ENCODE measurements at places on chromosomes 4 and X.

- DNase-seq = peak; percentile 77
Measured at GRCh38 chrX:53288189-53288588, 6.8 kb upstream of the IQSEC2 start.

- DNase-seq = no peak
Measured at GRCh38 chrX:48278958-48279357, 23.8 kb downstream of the SSX1 start.

DNA sequence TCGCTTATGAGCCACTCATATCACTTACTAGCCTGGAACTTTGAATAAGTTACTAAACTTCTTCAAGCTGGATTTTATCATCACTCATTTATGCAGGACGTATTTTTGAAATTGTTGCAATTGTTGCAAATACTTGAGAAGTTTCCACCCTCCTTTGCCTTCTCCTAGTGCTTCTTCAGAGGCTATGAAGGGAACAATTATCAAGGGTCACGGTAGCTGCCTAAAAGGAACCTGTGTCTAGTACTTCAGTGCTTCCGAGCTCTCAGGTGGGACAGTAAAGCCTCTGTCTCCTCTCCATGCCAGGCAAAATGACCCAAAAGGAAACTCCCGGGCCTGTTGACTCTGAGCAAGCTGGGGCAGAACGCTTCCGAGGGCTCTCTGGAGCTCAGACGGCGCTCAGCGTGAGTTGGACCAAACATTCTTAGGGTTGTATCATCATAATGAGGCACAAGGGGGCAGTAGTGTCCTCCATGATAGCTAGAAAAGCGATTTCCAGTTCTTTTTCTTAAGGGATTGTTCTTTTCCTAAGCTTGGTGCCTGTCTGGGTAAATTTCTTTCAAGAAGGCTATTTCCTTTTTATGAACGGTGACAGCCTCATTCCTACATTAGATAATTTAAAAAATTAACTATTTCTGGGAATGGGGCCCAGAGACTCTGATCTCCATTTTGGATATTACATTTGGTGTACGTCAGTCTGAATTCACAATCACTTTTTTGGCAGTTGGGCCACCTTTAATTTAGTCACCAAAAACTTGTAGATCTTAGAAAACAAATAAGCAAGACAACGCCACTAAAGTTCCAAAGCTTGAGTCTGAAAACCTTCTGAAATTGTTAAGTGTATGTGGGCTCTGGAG, 73.1 kb downstream of the PACRGL start:
- no peak for DNase-seq

DNA sequence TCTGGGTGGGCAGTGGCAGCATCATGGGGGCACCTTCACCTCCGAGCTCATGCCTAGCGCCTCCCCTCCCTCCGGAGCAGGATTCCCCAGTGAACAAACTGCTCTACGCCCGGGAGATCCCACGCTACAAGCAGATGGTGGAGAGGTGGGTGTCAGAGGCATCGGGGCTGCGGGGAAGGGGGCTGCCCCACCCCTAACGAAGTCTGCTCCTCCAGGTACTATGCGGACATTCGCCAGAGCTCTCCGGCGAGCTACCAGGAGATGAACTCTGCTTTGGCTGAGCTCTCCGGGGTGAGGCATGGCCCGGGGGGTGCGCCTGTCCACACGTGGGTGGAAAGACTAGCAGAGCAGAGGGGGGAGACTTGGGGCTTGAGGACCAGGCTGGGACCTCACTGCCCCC, 2.7 kb upstream of the SRPK3 start:
- DNase-seq = peak; percentile 11

DNA sequence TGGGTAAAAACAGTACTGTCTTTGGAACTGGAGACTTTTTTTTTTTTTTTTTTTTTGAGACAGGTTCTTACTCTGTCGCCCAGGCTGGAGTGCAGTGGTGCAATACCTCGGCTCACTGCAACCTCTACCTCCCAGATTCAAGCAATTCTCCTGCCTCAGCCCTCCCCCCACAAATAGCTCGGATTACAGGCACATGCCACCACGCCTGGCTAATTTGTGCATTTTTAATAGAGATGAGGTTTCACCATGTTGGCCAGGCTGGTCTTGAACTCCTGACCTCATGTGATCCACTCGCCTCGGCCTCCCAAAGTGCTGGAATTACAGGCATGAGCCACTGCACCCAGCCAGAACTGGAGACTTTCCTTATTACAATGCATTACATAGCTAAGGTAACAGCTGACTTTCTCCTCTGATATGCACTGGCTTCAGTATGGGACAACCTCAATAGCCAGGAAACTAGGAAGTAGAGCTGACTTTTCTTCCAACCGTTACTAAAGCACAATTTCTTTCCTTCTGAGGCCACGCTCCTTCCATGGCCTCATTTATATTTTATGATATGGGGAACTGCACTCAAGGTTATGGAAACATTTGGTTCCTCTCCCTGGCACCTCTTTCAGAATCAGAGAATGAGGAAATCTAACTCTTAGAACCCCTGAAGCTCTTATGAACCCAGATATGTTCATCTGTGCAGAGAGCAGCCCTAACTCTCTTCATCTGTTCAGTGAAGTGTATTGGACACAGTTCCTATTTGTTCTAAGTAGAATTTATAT, 53.5 kb upstream of the FAM9B start:
- no peak for DNase-seq

- no peak for DNase-seq
Measured at GRCh38 chr4:151804821-151805220, 44.0 kb upstream of the GATB start.

DNA sequence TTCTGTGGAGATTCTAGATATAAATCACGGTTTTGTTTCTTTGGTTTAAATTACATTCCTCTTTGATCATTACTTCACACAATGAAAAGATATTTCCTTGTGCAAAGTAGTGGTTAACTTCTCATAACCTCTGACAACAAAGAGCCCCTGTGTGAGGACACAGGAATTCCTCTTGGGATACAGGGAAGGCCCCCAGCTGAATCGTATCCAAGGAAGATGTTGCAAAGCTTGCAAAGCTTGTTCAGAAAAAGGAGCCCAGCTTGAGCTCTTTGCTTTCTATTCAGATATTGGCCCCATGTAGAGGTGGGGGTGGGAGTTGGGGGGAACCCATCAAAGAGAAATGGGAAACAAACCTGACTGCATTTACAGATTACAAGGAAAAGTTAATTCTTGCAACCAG, 145.7 kb downstream of the RELL1 start:
- DNase-seq = no peak

- DNase-seq = no peak
Measured at GRCh38 chrX:67044029-67044653, 405.3 kb upstream of the EDA2R start.

- DNase-seq = no peak
Measured at GRCh38 chr4:127641524-127641923, 8.8 kb downstream of the INTU start.

DNA sequence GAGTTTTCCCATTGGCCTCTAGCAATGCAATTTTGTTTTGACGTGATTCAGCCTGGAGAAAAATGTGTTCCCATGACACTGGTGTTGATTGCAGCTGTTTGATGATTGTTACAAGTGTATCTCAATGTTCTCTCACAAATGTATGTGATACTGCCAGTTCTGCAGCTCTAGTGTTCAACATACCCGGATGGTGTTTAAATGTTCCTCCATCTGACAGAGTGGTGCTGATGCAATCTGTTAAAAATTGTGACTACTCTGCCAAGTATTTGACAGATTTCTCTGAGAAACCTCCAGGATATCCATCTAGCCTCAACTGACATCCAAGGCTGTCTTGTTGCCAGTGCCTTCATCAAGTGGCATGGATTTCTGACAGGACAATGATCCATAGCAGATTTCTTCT, 657.2 kb upstream of the DIAPH2 start:
- no peak for DNase-seq

- DNase-seq = no peak
Measured at GRCh38 chr4:129014566-129015509, 78.5 kb downstream of the SCLT1 start.

- DNase-seq = no peak
Measured at GRCh38 chrX:47808904-47809788, 27.6 kb upstream of the ZNF81 start.

GRCh38 chr4:24978291-24979075, 52.3 kb downstream of the LGI2 start:
- no peak for DNase-seq

GRCh38 chr4:144734522-144734921, 88.6 kb downstream of the HHIP start:
- DNase-seq = no peak

GRCh38 chrX:66717926-66718325, 79.0 kb upstream of the EDA2R start:
- DNase-seq = no peak

- DNase-seq = peak; percentile 77
Measured at GRCh38 chr4:183797445-183798300, 107.4 kb upstream of the STOX2 start.

- no peak for DNase-seq
Measured at GRCh38 chr4:119748853-119749252, 120.2 kb upstream of the PDE5A start.

DNA sequence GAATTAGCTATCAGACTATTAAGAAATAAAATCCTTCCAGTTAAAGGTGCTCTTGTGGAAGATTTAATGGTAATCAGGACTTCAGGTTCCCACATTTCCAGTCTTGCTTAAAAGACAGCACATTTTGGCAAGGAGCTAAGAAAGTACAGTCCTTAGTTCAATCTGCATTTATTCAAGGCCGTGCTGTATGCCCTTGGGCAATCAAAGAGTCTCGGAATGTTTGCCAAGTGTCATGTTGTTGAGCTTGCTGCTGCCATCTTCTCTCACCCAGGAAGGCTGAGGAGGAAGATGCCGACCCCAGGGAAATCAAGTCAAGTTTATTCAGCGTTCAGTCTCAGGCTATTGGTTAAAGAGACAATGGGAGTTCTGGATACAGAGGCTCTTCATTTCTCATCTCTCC, 388.1 kb upstream of the IGFBP7 start:
- DNase-seq = no peak

- DNase-seq = no peak
Measured at GRCh38 chr4:37279894-37280592, 35.5 kb downstream of the NWD2 start.

GRCh38 chrX:19954335-19955096, 36.3 kb downstream of the BCLAF3 start:
- DNase-seq = no peak

DNA sequence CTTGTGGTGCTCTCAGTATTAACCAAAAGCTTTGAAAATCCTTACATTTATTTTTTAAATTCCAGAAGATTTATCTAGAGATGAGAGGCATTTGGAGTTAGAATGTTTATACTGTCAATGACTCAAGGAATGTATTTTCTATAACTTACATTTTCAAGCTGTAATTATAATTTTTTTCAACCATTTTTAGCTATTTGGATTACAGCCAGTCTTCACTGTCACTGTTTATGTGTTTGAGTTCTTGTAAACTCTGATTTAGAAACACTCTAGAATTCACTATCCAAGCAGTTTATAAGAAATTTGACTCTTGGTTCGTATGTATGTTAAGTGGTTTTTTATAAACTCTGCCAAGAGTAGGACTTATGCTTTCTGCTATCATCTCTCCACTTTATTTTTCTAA, 36.7 kb upstream of the GUCY1A1 start:
- DNase-seq = no peak

- peak; percentile 70 for DNase-seq
Measured at GRCh38 chr4:1233641-1234308, 15.2 kb downstream of the CTBP1 start.

- no peak for DNase-seq
Measured at GRCh38 chr4:146299607-146300006, 85.3 kb downstream of the REELD1 start.

GRCh38 chrX:123835661-123836371, 24.0 kb upstream of the XIAP start:
- no peak for DNase-seq

GRCh38 chrX:136390921-136391320, 90.2 kb downstream of the ADGRG4 start:
- no peak for DNase-seq

DNA sequence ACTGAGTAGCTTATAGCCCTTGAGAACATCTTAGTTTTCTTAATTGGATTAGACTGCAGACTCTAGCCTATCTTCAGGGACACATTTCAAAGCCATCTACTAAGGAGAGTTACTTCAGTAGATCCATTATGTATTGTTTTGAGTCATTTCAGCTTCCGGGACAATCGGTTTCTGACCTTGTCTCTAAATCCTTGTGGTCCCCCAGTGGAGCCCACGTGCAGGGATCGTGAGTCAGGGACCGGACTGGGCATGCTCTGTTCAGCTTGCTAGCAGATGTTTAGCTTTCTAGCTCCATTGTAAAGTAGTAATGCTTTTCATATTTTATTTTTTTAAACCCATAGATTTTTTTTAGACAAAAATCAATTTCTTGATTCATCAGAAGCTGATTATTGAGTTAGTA, 211.9 kb upstream of the PRPS2 start:
- no peak for DNase-seq

DNA sequence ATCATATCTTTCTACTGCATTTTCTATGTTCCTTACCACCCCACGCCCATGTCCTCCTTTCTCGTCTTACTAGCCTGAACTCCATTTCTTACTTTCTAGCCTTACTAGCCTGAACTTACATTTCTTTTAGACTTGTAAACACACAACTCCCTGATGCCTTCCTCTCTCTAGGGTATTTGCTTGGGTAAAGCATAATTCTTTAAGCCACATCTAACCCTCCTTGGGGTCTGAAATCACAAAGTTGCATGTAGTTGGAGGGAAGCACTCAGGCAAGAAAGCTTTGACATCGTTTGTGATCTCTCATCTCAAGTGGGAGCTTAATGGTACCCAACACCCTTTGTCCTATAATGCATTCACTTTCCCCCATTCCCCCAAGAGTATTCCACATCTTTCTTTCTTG, 124.4 kb downstream of the SPOCK3 start:
- no peak for DNase-seq

DNA sequence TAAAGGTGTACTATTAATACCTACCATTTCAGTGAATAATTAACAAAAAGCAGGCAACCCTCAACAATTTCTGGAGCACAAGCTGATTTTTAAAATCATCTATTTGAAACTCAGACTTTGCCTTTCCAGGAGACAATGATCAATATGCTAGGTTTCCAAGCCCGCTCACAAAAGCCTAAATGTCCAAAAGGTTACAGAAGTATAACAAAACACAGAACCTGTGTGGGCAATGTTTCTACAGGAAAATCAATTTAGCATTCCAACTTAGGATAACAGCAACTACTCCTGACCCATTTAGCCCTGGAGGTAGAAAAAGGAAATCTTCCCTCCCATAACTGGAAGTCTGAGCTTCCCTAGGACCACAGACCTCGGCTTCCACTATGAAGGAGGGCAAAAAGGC, 3.9 kb downstream of the TAB3 start:
- DNase-seq = no peak

DNA sequence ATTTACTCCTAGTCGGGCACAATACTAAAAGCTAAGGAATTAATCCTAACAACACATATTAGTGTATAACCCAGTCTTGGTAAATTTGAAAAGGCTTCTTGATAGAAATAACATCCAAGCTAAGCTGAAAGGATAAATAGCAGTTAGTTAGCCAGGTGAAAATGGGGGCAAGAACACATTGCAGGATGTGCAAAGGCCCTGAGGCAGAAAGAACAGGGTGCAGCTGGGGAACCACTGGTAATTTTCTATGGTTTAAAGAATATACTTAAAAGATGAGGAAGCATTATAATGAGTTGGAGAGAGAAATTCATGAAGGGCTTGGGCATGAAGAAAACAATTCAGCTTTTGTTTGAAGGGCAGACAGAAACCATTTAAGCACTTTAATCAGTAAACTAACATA, 689.0 kb downstream of the ADGRL3 start:
- DNase-seq = no peak

Data from Right ventricle myocardium inferior (tissue), 1 donor.